NCI-H2171 (cell line): ENCODE measurements at places on chromosomes 16 and 17.

DNA sequence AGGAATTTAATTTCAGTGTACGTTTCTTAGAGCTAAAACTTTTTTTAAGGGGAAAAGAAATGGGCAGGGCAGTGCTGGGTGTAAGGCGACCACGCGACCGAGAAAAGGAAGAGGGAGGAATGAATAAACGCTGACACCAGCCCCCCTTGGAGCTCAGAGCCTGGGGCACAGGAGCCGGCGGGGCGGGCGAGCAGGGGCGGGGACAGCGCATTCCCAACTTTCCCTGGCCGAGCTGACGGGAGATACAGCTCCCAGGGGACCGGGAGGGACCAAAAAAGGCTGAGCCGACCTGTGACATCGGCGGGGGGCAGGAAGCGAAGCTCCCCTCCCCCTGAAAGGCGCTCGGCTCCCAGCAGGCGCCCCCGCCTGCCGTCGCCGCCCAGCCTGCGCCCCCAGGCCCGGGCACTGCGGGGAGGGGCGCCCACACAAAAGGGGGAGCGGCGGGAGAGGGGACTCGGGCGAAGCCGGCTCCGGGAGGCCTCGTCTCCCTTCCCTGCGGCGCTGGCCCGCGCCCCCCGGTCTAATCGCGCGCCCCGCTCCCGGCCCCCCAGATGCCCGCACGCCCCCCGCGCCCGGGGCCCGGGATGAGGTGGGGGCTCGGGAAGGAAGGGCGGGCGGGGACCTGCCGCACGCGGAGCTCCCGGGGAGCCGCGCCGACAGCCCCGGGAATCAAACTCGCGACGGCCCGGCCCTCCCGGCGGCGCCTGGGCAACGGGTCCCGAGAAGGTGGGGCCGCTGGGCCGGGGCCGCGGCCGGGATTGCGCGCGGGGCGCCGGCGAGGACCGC lies 622 bp downstream of the CUEDC1 start:
- peak; percentile 88 for DNase-seq

DNA sequence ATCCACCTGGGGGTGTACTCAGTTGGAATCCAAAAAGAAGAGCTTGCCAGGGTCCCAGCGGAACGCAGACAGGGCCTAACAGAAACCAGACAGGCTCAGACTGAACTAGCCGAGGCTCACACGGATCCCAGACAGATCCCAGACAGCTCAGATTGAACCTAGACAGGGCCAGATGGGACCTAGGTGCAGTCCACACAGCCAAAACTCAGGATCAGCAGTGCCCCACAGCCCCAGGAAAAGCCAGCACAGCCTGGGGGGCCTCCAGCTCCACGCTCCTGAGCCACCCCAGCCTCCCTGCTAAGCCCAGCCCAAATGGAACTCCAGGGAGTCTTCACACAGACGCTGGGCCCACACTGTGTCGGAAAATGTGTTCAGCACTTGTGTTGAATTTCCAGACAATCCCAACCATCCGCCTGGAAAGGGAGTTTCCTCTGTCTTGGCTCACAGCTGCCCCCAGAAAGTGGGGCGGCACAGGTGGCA lies 7.5 kb downstream of the STX1B start:
- DNase-seq: no peak

GRCh38 chr17:6753006-6753445 lies 2.8 kb upstream of the XAF1 start:
- no peak for DNase-seq

DNA sequence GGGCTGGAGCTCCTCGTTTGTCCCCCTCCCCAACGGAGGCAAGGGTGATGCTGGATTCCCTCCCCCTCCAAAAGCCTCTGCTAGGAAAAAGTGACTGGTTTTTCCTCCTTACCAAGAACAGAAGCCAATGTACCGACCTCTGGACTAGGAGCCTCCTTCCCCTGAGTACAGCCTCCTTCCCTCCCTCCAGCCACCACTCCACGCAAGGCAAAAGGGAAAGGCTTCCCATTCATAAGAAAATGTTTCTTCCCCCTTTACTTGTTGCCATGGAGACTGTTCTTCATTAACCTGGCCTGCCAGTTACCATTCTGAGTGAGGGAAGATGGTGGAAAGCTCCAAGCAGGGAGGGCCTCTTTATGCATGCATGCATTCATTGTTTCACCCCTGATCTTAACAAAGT lies 4.3 kb upstream of the PIMREG start:
- no peak for DNase-seq

- DNase-seq: no peak
These were observed 11.8 kb downstream of the RFFL start for GRCh38 chr17:35051579-35052240.

- DNase-seq: no peak
These were observed 1.5 kb downstream of the CD300LF start for GRCh38 chr17:74711058-74711824.

DNA sequence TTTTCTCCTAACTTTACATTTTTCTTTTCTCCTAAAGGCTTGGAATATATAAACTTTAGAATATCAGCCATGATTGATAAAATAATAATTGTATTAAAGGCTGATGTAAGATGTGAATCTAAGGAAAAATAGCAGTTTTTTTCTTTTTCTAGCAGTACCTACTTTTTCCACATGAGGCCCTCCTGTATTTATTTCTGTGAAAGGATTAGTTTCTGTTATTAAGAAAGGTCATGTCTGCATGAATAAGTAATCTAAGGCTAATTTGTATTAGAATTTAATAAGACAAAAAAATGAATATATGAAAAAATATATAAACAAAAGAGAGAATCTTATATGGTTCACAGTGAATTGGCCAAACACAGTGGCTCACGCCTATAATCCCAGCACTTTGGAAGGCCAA lies 85.3 kb downstream of the STXBP4 start:
- DNase-seq: no peak

- no peak for DNase-seq
These were observed 12.8 kb downstream of the SPNS3 start for GRCh38 chr17:4446326-4447071.

- DNase-seq: no peak
These were observed 3.6 kb upstream of the IRX3 start for GRCh38 chr16:54289945-54290832.

DNA sequence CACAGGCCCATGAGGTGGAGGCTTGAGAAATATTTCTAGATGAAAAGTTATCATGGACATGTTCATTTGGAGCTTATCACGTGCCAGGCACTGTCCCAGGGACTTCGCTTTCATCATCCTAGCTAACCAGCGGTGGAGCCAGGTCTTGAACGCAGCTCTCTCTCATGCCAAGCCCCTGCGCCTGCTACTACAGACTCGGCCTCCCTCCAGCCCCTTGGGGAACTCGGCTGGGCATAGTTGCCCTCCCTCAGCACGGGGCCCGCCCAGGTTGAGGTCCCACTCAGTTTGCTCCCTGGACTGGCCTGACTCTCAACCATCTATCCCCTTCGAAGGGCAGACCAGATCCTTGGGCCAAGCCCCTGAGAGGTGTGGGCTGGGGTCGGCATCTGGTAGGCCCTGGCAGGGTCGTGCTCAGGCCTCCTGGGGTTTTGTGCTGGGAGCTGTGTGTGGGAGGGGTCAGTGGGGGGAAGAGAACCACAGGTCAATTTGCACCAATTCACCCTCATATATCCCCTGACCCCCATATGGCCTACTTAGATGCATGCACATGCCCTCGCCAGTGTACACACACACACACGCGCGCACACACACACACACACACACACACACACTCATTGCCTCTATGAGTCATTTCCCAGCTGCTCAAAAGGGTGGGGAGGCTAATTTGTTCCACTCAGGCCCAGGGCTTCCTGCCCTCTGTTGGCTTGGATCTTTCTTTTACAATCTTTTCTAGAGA lies 12.1 kb upstream of the SCN4A start:
- no peak for DNase-seq

- no peak for DNase-seq
These were observed 319.3 kb downstream of the RBFOX1 start for GRCh38 chr16:7651803-7652570.

DNA sequence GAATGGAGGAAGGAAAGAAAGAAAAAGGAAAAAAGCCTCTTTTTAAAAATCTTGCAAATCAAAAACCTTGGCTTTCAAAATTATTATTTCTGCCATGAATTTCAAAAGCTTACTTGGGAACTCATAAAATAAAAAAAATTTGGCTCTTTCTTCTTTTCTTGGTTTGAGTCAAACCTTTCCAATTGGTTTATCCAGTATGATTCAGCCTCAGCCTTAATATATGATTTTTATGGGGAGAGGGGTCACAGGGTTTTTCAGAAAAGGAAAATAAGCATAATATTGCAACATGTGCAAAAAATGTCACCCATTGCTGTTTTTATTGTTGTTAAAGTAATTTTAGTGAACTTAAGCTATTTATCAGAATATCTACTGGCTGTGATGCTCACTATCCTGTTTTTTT lies 31.2 kb upstream of the HAPSTR1 start:
- DNase-seq: no peak

GRCh38 chr17:66547151-66547865 lies 244.9 kb downstream of the PRKCA start:
- no peak for DNase-seq

DNA sequence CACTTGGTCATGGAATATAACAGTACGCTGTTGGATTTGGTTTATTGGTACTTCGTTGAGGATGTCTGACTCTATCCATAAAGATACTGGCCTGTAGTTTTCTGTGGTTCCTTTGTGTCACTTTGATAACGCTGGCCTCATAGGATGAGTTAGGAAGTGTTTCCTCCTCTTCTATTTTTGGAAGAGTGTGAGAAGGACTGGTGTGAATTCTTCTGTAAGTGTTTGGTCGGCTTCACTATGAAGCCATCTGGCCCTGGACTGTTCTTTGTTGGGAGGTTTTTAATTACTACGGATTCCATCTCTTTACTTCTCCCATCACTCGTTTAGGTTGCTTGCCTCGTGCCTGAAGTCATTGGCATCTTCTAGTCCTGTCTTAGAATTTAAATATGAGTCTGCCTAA lies 117.3 kb downstream of the OR1D5 start:
- DNase-seq: no peak
